ENCODE measurements at places on chromosomes 7 and 10.

- DNase-seq = no peak
These were observed 5.7 kb downstream of the GLRX3 start for GRCh38 chr10:130141878-130142277.

GRCh38 chr7:135273581-135273980 is 39.9 kb downstream of the STRA8 start:
- no peak for DNase-seq

DNA sequence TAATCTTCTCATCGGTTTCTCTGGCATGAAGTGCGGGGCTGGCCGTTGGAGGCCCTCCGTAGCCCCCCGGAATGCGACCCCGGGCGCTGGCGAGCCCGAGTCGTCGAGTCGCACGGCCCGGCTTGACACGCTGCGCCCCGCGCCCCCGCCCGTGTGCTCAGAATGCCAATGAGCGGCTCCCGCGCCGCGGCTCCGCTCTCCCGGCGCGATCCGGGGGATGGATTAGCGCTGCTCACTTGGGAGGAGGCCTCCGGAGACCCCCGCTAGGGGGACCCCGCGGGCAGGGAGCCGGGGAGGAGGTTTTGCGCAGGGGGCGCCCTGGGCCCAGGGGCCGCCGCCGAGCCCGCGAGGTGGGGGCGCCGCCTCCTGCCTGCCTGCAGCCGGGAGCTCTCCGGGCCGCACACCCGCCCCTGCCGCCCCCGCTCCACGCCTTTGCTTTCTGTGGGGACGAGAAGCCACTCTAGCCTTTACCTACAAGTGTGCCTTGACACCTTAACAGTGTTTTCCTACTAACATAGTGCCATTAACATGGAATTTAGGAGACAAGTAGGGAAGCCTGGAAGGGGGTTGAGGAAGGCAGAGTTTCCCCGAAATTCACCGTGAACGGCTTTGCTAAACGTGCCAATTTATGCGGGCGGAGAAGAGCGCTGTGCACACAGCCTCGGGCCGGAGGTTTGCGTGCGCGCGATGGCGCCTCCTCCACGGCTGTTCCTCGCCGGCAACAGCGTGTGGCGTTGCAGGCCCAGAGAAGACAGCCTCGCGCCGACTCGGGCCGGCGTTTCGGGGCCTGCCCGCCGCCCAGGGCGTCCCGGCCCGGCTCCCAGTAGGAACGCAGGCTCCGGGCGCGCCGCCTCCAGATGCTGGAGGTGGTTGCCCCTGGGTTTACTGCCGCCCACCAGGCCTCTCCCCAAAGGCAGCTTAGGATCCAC is 7.1 kb downstream of the SHH start:
- peak; percentile 40 for DNase-seq

DNA sequence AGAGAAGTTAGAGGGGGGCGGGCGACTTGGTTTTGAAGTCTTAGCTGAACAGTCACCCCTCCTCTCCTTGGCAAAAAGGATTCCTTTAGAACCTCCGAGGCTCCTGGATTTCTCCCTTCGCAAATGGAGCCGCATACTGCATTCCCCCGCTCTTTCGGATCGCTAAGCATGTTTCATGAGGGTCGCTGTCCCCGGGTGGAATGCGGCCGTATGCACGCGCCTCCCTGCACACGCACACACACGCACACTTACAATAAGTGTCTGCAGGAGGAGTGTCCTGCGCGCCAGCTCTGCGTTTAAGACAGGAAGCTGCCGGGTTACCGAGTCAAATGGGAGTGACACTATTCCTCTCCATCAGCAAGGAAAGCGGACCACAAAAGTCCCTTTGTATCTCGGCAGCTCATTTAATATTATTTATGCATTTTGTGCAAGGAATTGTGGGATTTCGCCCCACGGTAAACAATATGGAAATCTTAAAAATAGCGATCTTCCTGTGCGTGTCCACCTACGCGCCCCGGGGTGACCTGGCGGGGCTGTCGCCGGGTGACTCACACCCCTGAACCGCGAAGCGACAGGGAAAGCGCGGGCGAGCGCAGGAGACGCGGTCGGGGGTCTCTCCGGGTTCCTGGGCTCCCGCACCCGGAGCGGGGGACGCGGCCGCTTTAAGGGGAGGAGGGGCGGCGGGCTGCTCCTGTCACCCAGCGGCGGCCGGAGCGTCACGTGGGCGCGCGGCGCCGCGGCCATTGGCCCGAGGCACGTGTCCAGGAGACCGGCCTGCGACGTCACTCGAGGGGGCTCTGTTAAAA is 988 bp upstream of the EN2 start:
- DNase-seq = no peak

DNA sequence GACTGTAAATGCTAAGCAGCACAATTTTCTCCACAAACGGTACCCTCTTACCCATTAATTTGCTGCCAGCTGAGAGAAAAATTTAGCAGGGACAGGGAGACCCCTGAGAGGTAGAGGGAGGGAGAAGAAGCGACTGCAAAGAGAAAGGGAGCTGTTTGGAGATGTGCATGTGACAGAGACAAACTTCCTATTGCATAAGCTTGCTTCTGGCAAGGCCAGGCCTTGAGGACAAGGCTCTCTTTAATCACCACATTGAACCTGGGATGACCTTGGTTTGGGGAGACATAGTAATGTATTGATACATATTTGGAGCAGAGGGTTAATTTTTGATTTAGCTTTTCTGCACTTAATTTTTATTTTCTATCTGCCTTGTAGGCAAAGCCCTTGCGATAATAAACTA is 31.1 kb upstream of the HIBADH start:
- DNase-seq = no peak

DNA sequence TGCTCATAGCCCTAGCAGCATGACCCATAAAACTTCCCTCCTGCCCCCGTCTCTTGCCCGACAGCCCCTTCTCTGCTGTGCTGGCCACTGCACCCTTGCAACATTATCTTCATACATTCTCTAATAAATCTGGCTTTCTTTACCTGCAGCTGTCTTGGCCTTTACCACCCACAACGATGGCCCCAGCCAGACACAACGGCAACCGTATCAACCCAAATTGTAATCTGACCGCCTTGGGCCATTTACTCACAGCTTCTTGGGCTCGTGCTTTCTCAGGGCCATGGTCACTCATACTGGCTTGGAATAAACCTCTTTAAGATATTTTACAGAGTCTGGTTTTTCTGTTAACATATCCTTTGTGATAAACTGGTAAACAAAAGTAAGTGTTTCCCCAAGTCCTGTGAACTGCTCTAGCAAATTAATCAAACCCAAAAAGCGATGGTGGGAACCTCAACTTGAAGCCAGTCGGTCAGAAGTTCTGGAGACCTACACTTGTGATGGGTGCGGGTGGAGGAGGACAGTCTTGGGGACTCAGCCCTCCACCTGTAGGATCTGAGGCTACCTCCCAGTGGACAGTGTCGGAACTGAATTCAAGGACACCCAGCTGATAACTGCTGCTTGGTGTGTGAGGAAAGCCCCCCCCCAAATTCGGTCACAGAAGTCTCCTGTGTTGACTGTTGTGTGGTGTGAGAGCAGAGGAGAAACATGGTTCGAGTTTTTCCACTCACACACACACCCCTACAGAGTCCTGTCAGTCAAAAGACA is 87.6 kb upstream of the ATP6V0A4 start:
- no peak for DNase-seq

DNA sequence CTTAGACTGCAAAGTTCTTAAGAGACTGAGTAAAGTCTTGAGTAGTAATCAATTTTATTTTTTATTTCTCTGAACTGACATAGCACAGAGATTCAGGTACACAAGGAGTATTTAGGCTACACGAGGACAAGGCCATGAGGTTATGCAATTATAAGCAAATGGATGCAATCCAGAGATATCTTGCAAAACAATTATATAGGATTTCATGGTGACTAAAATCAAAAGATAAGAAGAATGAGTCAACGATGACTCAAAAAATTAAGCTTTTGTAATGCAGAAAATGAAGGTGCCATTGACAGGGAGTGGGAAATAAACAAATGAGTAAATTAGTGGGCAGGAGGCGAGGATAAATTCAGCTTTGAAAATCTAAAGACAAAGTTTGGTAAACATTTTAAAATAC is 66.7 kb upstream of the MYO3A start:
- DNase-seq = no peak

DNA sequence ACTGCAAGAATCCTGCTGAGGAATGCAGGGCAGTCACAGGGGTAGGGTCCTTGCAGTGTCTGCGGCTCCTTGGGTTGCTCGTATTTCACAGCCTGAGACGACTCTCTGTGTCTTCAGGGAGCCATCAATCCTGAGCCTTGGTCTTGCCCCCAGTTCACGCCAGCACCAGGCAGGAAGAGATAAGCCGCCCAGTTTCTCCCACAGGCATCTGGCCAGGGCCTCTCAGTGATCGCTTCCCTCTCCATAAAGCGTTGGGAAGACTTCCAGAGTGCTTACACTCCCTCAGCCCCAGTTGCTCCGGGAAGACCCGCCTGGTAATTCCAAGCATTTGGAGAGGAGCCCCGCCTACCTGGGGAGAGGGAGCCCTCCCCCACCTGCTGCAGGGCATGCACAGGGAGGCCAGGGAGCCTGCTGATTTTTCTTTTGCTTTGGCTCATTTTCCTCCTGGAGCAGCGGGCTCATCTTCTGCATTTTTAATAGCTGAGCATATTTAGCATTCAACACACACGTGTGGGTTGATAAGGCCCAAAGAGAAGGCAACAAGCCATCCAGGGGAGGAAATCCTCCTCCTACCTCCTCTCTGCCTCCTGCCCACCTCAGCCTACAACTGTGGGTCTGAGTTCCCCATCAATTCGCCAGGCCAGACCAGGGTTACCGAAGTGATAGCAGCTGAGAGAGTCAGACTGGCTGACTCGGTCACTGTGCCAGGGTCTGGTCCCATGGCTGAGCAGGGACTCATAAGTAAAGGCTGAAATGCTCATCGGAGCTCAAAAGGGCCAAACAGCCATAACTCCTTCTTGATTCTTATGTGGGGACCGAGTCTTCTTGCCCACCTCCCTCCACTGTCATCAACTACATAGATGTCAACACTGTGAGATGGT is 74.4 kb upstream of the EFCAB10 start:
- no peak for DNase-seq

DNA sequence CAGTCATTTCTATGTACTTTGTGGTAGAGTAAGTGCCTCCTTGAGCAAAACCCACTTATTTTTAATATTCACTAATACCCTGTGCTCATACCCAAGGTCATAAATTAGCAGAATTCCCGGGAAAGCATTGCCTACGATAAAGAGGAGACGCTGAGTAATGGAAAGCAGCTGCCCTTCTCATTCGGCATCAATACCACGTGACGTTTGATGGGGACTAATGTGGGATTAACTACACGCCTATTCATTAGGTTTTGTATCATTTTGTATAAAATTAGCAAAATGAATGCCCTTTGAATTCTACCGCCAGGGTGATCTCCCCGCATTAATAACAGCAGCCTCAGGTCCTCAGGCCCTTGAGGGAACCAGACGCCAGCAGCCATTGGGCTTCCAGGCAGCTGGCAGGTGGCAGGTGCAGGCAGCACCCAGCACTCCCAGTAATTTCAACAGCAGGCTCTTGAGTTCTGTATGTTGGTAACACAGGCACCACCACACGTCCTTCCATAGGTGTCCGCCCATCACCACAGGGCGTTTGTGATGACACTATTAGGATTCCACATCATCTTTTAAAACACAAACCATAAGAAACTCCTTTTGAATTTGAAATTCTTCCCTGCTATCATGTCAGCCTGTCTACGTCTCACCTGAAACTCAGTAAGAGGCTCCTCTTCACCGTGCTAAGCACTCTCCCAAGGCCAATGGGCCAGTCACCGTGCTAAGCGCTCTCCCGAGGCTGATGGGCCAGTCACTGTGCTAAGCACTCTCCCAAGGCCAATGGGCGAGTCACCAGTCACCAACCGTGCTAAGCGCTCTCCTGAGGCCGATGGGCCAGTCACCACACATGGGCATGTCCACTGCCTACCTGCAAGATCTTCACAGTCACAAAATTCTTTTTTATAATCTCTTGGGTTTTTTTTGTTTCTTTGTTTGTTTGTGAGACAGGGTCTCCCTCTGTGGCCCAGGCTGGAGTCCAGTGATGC is 509.4 kb downstream of the PTPRN2 start:
- no peak for DNase-seq

DNA sequence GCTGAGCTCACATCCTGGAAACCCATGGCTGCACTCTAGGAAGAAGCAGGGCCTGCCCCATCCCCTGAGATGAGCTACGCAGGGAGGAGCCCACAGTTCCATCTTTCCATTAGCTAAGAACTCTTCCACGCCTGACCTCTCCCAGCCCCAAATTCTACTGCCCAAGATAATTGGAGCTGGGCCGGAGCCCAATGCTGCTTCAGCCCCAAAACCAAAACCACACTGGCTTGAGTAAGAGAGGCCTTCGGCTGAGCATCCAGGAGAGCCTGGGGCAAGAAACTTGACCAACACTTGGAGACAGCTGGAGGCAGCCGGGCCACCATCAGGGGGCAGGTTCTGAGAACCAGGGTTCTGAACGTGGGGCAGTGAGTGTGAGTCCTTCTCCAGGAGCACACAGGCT is 116.1 kb upstream of the ZMIZ1 start:
- DNase-seq = no peak

DNA sequence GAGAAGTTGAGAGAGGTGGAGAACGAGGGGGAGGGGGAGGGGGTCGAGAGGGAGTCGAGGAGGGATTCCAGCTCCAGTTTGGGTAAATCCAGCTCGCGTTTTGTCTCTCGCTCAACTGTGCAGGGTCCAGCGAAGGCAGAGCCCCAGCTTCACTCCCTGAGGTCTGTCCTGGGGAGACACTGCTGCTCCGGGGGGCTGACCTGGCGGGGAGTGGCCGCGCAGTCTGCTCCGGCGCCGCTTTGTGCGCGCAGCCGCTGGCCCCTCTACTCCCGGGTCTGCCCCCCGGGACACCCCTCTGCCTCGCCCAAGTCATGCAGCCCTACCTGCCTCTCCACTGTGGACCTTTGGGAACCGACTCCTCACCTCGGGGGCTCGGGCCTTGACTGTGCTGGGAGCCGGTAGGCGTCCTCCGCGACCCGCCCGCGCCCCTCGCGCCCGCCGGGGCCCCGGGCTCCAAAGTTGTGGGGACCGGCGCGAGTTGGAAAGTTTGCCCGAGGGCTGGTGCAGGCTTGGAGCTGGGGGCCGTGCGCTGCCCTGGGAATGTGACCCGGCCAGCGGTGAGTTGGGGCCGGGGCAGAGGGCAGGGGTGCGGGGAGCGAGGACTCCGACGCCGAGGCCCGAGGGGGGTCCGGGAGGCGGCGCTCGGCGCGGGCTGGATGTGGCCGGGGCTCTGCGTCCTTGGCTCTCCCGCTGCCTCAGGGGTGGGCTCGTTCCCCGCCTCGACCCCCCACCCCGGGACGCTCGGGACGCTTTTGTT is at the start of gene TET1:
TET1 (plus strand) TSS at position 152 of the 757 bp plus-strand sequence. CDS start 12,002 bp downstream, outside the sequence.
- no peak for DNase-seq

GRCh38 chr7:111329367-111330234 is 232.7 kb downstream of the IMMP2L start:
- DNase-seq = no peak
